NCI-H446 (cell line): ENCODE measurements at places on chromosomes 16 and 17.

DNA sequence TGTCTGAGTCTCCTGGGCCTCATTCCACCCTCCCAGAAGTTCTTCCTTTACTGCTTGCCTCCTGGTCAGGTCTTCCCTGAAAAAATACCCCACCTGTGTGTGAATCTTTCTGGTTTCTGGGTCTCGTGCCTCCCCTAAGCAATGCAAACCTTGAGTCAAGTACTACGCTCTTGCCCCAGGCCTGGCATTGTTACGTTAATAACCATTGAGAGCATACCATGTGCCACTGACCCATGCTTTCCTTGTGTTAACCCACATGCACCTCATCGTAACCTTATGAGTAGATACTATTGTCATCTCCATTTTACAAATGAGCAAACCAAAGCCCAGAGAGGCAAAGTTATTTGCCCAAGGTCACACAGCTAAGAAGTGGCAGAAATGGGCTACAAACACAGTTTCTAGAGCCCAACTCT is 25.4 kb upstream of the TOB1 start:
- no peak for DNase-seq

DNA sequence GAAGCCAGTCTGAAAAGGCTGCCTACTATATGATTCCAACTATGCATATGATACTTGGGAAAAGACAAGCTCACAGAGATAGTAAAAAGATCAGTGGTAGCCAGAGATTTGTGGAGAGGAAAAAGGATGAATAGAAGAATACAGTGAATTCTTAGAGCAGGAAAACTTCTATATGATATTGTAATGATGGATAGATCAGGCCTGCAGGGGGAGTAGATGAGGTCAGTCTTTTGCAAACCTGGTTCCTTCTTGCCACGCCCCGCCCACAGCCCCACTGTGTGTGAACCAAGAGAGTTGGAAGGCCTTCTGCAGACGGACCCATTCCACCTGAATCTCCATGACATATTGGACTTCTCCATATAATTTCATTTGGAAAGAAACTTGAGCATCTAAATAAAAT is 761 bp upstream of the CCL8 start:
- DNase-seq: no peak

GRCh38 chr16:26301516-26301915 is 609.8 kb downstream of the HS3ST4 start:
- DNase-seq: no peak

DNA sequence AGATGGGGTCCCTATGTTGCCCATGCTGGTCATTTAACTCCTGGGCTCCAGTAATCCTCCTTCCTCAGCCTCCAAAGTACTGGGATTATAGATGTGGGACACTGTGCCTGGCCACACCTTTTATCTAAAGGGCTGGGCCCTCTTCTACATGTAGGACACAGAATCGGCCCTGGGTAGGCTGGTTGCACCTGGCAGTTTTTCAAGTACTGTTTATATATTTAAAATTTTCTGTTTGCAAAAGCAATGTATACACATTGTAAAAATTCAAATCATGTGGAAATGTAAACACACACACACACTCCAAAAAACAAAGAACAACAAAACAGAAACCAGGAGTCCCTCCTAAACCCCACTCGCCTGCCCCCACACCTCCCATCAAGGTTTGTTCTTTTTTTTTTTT is 28.1 kb upstream of the SIAH1 start:
- DNase-seq: no peak

DNA sequence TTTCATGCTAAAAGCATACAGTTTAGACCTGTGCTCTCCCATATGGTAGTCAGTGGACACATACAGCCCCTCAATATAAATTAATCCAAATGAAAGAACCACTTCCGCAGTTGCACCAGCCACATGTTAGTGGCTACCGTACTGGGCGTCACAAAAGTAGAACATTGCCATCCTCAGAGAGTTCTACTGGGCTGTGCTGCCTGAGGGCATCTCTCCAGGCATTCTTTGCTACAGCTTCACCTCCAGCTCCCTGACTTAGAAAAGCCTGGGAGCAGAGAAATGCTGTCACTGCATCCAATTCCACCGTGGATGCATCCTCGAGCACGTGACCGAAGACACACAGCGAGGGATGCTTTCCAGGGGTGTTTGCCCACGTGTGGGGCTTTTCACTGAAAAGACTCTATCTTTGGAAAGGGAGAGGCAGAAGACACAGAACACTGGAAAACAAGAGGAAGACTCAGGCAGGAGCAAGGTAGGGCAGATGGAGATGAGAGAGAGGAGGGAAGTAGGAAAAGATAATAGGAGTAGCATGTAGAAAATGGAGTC is 86.4 kb downstream of the GAS7 start:
- DNase-seq: no peak

GRCh38 chr16:1613211-1613622 is 1.1 kb downstream of the CRAMP1 start:
- DNase-seq: no peak

DNA sequence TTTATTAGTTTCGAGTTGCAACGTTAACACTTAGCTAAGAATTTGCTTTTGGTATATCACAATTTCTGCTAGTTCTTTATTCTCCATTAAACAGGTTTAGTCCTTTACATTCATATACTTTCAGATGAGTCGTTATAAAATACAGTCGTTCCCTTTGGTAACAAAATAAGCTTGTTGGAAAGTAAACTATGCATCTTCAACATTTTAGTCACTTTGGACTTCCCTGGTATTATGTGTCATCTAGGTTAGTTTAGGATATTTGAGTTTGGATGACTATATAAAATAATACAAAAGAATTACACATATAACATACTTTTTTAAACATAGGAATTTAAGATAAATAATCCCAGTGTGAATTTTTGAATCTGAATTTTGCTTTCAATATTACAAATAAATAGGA is 351.5 kb downstream of the BCAS3 start:
- no peak for DNase-seq

- DNase-seq: no peak
These were observed 114.8 kb downstream of the C16orf95 start for GRCh38 chr16:87202346-87202745.

DNA sequence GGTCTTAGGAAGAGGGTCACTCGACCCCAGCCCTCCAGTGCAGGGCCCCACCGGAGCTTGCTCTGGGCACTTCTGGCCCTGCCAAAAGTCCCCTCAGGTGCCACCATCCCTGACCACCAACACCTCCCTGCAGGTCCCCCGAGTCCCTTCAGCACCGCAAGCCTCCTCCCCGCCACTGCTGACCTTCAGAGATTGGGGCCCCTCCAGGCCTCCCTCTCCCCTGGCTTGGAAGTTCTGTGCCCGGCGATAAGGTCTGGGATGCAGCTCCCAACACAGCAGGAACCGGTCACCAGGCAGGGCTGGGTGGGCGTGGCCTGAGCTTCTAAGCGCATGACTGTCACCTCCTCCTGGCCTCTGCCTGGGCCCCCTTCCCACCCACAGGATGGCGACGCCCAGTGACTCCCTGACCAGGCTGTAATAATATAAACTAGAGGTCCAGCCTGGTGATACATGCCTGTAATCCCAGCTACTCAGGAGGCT is 11.2 kb downstream of the PIEZO1 start:
- no peak for DNase-seq

GRCh38 chr16:14454391-14454790 is 175.7 kb downstream of the PARN start:
- no peak for DNase-seq

DNA sequence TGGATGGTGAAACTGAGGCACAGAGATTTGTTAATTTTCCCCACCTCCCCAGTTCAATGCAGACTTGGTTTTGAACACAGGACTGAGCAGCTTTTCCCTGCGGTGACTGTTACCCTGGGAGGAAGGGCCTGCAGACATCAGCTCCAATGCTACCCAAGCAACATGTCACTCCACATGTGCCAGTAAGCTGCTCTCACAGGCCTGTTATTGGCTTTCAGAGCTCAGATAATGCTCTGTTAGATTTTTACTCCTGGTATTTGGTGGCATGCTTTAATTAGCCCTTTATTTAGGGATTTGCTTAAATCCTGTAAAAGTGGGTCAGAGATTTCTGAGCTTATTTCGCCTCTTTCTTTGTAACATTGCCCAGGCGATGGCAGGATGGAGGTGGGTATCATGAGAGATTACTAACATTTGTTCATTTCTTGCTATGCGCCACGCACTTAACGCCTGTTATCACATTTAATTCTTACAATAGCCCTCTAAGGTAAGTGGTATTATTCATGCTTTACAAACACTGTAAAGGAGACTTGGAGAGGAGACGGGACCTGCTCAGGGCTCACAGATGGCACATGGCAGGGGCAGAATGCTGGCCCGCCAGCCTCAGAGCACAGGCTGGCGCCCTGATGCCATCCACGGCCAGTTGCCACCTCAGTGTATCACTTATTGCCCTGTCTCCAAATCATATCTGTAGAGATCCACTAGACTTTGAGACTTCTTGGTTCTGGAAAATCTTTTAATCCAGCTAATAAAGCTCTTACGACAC is 84.0 kb upstream of the CACNG5 start:
- no peak for DNase-seq

DNA sequence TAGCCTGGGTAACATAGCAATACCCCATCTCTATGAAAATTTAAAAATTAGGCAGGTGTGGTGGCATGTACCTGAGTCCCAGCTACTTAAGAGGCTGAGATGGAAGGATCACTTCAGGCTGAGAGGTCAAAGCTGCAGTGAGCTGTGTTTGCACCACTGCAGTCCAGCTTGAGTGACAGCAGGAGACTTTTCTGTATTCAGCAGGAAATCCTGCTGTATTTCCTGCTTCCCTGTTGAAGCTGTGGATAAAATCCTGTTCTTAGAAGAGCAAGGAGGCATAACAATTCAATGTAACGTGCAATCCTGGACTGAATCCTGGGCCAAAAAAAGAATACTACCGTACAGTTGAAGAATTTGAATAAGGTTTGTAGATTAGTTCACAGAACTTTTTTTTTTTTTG is 62.2 kb downstream of the FBXL20 start:
- DNase-seq: no peak

- DNase-seq: no peak
These were observed 132.0 kb downstream of the RBFOX3 start for GRCh38 chr17:79478841-79479240.

DNA sequence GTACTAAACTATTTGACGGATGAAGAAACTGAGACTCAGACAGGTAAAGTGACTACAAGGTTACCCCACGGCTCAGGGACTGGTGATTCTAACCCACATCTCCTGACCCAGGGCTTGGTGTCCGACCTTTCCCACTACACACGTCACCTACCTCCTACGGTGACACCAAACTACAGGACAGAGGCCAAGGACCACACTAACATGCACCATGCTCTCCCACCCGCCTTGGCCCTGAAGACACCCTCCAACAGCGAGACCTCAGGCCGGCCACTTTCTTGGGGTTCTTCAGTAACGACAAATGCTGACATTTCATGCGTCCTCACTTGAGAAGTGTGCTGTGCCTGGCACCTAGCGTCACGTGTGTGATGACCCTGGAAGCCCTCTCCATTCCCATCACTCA is 6.4 kb downstream of the KNOP1 start:
- DNase-seq: no peak

DNA sequence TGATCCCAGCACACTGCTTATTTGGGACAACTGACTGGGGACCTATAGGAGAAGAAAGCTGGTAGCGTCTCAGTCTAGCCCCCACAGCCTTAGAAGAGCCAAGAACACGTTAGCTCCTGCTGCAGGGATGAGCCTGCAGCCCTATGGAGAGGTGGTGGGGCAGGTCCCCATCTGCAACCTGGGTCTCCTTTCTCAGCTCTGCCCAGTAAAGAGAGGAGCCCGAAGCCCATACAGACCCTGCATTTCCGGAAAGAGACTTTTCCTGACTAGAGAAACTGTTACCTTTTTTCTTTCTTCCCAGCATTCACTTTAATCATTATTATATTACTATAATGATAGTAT is 788 bp downstream of the METTL22 start:
- DNase-seq: no peak

GRCh38 chr16:75550211-75550662 is 5.8 kb downstream of the TMEM231 start:
- DNase-seq: peak; percentile 9

- DNase-seq: no peak
These were observed 87.1 kb upstream of the CNTNAP4 start for GRCh38 chr16:76190057-76190456.

GRCh38 chr17:75822119-75822799 is 21.9 kb downstream of the UNC13D start:
- DNase-seq: peak; percentile 85

DNA sequence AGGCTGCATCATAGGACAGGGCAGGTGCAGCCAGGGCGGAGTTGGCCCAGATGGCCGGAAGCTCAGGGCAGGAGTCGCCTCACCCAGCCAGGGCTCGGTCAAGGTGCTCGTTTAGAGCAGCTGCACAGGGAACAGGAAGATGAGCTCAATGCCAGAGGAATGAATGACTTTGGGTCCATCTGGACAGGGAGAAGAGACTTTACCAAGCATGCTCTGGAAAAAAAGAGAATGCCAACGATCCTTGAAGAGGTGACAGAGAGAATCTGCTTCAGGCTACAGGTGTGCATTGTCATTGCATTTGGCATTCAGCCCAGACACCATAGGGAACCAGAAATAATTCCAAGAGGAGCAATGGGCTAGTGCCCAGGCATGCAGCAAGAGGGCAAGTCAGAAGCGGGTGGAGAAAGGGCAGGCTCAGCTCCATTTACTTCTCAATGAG is 6.7 kb upstream of the MPP3 start:
- DNase-seq: no peak

GRCh38 chr17:36890398-36891168 is 46.7 kb upstream of the LHX1 start:
- DNase-seq: no peak

DNA sequence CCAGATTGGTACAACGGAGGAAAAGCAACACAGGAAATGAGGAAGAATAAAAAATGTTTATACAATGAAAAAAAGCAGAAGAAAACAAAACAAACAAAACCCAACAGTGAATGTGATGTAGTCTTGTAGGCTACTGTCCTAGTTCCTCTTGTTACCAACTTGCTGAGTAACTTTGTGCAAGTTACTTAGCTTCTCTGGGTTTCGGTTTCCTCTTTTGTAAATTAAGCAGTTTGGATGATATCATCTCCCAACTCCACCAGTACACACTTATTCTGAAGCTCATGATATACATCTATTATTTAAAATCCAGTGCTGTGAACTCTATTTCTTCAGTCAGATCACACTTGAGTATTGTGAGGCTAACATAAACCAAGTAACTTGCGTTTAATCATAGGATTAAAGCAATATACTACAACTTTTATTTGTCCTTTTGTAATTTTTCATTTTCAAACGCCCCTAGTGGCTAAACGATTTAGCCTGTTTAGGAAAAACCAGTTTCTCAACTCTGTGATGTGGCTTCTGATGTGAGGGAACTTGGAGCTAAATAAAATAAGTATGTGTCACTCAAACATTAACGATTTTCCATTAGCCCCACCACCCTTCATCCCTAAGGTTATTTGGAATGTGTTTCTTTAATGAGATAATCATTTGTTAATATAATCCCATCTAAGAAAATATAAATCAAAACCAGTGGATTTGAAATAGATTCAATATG is 1.4 kb upstream of the UNK start:
- DNase-seq: peak; percentile 57

- no peak for DNase-seq
These were observed 10.7 kb downstream of the MSRB1 start for GRCh38 chr16:1932050-1933028.

DNA sequence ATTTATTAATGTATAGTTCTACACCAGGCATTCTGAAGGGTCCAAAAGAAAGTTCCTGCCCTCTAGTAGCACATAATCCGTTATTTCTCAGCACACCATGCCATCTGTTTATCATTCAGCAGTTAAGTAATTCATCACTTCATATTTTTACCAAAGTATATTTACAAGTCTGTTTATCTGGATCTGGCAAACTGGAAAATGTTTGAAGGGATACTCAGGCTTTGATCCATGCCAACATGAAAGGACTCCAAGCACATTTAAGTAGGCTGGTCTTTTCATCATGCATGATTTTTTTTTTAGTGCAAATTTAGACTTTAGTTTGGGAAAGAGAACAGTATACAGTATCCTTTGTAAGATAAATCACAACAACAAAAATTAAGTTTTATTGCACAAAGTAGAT is 4.1 kb upstream of the VPS4A start:
- no peak for DNase-seq
